ENCODE measurements at places on chromosomes 6 and 20.

DNA sequence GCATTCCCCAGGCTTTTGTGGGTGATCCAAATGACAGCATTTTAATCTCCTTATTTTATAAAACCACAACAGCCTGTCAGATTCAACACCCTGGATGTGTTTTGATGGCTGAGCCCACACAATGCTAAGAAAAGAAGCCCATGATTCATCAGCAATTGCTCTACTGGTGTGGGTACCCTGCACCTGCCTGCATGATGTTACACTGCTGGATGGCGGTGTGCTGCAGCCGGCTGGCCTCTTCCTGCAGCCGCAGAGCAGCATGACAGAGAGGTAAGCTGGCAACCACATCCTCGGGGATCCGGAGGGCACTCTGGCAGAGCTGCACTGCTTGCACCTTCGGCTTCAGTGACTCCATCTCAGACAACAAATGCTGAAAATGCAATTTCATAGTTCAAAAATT is 327.5 kb downstream of the SYNE1 start:
- H3K4me1 ChIP-seq, result peaks cover 17% of the 10 kb centered on the region
- H3K27me3 ChIP-seq, result peaks cover 2% of the 10 kb centered on the region
- no peak overlapping the region for H3K4me3 ChIP-seq
- peak; percentile 63 for DNase-seq
- no peaks in the 10 kb centered on the region for H3K36me3 ChIP-seq

GRCh38 chr6:78578430-78578829 is 288.9 kb upstream of the IRAK1BP1 start:
- no peaks in the 10 kb centered on the region for H3K4me1 ChIP-seq
- no peak for DNase-seq
- H3K4me3 ChIP-seq, result no peak overlapping the region
- no peaks in the 10 kb centered on the region for H3K36me3 ChIP-seq
- no peak overlapping the region for H3K27ac ChIP-seq
- no peaks in the 10 kb centered on the region for H3K27me3 ChIP-seq

- peaks cover 28% of the 10 kb centered on the region for H3K27me3 ChIP-seq
- no peaks in the 10 kb centered on the region for H3K36me3 ChIP-seq
- no peak overlapping the region for H3K4me3 ChIP-seq
These were observed 4.7 kb upstream of the DOK5 start for GRCh38 chr20:54470697-54471096.

- no peaks in the 10 kb centered on the region for H3K36me3 ChIP-seq
- no peaks in the 10 kb centered on the region for H3K4me1 ChIP-seq
- no peak overlapping the region for H3K27ac ChIP-seq
These were observed 86.8 kb downstream of the ARHGAP18 start for GRCh38 chr6:129623008-129623732.

DNA sequence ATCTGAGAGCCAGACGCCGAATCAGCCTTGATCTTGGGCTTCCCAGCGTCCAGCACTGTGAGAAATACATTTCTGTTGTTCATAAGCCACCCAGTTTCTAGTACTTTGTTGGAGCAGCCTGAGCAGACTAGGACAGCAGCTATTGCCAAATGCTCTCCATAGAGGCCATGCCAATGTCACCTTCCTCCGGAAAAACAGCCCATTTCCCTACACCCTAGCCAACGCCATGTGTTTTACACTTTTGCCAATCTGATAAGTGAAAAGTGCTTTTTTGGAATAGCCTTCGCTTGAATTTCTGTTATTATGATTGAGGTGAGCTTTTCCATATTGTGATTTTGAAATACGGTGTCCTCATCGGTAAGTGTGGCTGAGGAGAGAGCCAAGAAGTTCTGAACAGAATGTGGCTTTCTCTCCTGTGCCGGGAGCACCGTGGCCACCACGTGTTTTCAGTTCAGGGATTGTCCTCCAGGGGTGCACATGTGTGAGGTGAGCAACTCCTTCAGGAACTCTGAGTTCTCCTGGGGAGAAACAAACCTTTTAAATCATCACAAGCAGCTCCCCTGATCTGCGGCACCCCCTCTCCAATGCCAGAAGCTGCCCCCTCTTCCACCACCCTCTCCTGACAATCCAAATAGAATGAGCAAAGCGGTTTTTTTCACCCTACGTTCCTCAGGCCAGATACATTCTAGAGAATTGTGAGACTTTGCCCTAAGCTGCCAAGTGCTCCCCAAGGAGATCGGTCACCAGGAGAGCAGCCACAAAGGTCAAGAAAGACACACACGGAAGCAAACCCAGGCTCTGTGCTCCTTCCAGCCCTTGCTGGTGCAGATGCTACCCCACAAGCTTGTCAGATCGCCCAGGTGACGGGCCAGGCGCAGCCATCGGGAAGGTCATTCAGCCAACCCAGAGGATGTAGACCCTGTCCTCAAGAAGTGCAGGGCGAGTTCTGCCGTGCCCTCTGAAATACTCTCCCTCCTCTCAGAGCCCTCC is 36.0 kb downstream of the TAF8 start:
- H3K27me3 ChIP-seq, result no peaks in the 10 kb centered on the region
- DNase-seq, result no peak
- no peaks in the 10 kb centered on the region for H3K4me1 ChIP-seq
- H3K36me3 ChIP-seq, result peaks cover 5% of the 10 kb centered on the region
- H3K27ac ChIP-seq, result no peak overlapping the region

- peaks cover 8% of the 10 kb centered on the region for H3K36me3 ChIP-seq
- DNase-seq, result no peak
- no peaks in the 10 kb centered on the region for H3K4me1 ChIP-seq
- no peak overlapping the region for H3K27ac ChIP-seq
These were observed 13.0 kb upstream of the MYL9 start for GRCh38 chr20:36528176-36528874.

DNA sequence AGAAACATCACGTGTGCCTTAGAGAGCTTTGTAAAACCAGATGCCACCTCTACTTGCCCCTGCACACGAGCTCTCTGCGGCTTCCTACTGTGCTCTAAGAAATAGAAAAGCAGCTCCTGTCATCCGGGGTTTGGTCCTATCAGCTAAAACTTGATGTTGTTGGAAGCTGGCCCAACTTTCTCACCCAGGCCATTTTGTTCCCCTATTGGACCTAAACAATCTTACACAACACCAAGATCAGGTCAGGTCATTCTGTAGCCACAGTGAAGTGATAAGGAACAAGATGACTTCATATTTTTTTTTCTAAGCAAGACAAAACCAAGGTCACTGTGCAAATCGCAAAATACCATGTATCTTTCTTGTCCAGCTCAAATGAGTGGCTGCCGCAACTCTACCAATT is 486.0 kb downstream of the PTPRT start:
- no peaks in the 10 kb centered on the region for H3K27me3 ChIP-seq
- DNase-seq, result no peak
- H3K27ac ChIP-seq, result no peak overlapping the region
- H3K36me3 ChIP-seq, result no peaks in the 10 kb centered on the region
- H3K4me3 ChIP-seq, result no peak overlapping the region

DNA sequence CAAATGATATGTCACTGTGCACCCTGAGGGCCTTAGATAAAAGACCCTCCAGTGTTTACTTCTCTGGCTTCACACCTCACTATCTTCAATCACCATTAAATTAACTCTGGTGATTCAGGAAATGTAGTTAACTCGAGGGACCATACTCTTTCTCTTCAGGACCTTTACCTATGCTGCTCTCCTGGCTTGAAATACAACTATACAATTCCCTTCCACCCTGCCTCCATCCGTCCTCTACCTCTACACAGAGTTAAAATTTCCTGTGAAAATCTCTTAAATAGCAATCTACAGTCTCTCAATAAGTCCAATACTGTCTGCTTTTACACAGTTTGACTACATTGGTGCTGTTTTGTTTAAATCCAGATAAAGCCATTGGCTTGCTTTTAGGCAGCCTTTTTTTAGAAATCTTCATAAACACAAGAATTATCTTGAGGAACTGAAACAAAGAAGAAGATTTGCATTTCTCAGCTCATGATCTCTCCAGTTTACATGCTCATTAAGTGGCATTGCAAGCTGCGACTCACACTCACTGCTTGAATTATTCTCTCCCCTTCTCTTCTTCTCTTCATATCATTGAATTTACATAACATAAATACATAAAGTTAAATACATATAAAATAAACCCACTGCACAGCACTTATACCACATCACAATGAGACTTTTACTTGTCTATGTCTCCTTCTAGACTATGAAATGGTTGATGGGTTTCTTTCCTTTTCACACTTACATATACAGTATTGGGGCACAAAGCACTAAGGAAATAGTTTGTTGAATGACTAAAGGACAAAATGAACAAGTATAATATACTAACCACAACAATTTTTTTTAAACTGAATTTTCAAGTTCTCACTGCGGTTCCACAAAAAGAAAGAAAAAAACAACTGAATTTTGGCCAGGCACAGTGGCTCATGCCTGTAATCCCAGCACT is 239.0 kb upstream of the KCNQ5 start:
- DNase-seq, result no peak
- no peaks in the 10 kb centered on the region for H3K36me3 ChIP-seq
- H3K27ac ChIP-seq, result no peak overlapping the region
- peaks cover 3% of the 10 kb centered on the region for H3K4me1 ChIP-seq
- H3K27me3 ChIP-seq, result peaks cover 9% of the 10 kb centered on the region

GRCh38 chr20:59192533-59192896 is 28.9 kb downstream of the ZNF831 start:
- no peak overlapping the region for H3K4me3 ChIP-seq
- H3K27me3 ChIP-seq, result no peaks in the 10 kb centered on the region
- H3K4me1 ChIP-seq, result no peaks in the 10 kb centered on the region
- DNase-seq, result no peak

- no peak overlapping the region for H3K27ac ChIP-seq
- no peak overlapping the region for H3K4me3 ChIP-seq
- H3K36me3 ChIP-seq, result no peaks in the 10 kb centered on the region
- no peak for DNase-seq
- peaks cover 12% of the 10 kb centered on the region for H3K27me3 ChIP-seq
- H3K4me1 ChIP-seq, result peaks cover 4% of the 10 kb centered on the region
These were observed 67.3 kb downstream of the MDGA1 start for GRCh38 chr6:37630281-37630799.
